Inflammatory macrophage treated with lipopolysaccharide for 4 hours (primary cell): ENCODE measurements at places on chromosomes 2 and 18.

- no peak for DNase-seq
Observed at GRCh38 chr2:19490846-19491435, 132.5 kb upstream of the OSR1 start.

- DNase-seq: no peak
Observed at GRCh38 chr2:57859755-57860154, 186.9 kb upstream of the VRK2 start.

- DNase-seq: no peak
Observed at GRCh38 chr2:88450186-88450585, 2.3 kb downstream of the FOXI3 start.

- no peak for DNase-seq
Observed at GRCh38 chr2:203819434-203820133, 48.0 kb upstream of the CTLA4 start.

- no peak for DNase-seq
Observed at GRCh38 chr2:194602750-194603149, 1054.3 kb upstream of the SLC39A10 start.
